COLO829 (cell line): ENCODE measurements at places on chromosomes 5 and 9.

- no peak for DNase-seq
Measured at GRCh38 chr5:153919161-153919560, 119.5 kb downstream of the FAM114A2 start.

- no peak for DNase-seq
Measured at GRCh38 chr9:12930906-12931305, 156.1 kb downstream of the LURAP1L start.

GRCh38 chr5:133819977-133820471, 148.4 kb downstream of the C5orf15 start:
- no peak for DNase-seq

DNA sequence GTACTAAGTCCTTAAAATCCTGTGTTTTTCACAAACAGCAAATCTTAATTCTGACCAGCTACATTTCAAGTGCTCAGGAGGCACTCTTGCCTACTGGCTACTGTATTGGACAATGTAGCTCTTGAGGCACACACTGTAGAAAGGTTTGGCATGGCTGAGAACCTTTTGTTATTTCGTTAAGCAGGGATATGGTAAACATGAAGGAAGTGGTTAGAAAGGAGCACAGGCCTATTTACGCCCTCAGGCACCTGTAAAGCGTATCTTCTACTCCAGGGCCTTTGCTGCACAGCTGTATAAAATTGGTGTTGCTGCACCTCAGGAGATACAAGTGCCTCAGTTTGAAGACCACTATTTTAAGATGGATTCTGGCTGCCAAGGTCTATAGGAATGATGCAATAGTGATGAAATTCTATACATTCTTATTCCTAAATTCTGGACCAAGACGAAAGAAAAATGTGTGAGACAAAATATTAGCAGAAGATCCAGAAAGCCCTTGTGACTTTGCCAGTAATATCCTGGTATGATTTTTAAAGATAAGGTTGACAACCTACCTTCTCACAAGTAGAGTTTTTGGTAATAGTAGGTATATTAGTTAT, 9.3 kb upstream of the OTULIN start:
- no peak for DNase-seq

DNA sequence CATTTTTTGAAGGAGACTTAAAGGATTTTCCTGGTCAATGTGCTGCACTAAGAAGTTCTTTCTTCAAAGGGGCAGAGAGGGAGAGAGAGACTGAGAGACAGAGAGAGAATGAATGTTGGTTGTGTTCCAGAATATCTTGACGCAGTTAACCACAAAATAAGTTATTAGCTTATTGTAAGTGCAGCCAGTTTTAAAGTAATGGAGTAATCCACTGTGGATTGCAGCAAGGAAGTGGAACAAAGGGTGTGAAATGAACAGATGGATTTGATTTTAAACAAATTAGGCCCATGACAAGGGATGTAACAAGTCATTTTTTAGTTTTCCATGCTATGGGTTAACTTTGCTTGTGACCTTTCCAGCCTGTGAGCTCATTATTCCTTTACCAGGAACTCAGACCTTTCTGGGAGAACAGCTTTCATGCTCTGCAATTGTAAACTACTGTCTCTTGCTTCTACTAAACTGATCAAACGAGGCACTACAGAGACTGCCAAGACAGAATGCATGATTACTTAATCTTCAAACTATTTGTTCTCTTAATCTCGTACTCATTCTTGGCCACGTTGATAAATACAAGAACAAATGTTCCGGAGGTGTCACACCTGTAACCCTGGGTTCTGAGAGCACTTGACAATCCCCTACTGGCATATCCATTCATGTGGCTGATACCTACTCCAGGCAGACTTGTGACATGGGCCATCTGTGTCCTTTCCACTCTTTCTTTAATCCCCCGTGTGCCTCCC, 131.1 kb downstream of the TLE1 start:
- peak; percentile 53 for DNase-seq

GRCh38 chr5:1959725-1960581, 77.2 kb upstream of the IRX4 start:
- DNase-seq, result no peak

- DNase-seq, result no peak
Measured at GRCh38 chr5:71743155-71743554, 24.1 kb downstream of the CARTPT start.
